Activated CD4-positive, alpha-beta T cell treated with anti-CD3 and anti-CD28 coated beads, Interleukin-2, amount 10 ng/mL, durations not matched to agents 7 days and 5 days (primary cell): ENCODE measurements at places on chromosomes 4 and X.

GRCh38 chr4:14853176-14853943 lies 148.9 kb upstream of the CPEB2 start:
- no peak for DNase-seq

DNA sequence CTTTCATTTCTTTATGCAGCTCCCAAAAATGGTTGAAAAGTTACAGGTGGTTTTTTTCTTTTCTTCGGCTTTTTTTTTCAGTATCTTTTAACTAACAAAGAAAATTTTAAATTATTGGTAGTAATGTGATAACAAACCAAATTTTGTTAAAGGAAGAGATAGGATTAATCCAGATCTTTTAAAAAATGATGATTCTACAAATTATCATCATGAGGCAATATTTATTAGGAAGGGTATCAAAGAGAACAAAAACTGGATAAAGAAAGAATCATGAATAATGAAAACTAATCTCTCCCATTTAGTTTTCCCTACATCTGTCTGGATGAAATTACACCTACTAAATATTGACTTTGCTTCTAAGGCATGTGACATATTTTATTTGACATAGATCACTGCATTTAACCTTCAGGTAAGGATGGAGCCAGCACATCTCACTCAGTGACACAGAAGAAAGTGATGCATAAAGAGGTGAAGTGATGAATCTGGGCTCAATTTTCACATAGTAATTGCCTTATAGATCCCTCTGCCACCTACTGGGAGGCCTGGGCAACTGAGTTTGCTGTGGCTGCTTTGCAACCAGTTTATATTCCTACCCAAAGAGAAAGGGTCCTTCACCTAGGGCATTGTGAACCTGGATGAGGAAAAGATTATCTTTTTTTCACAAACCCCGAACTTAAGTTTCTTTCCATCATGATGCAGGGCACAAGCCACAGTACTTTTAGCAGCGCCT lies 155.6 kb downstream of the HNRNPD start:
- peak; percentile 18 for DNase-seq

DNA sequence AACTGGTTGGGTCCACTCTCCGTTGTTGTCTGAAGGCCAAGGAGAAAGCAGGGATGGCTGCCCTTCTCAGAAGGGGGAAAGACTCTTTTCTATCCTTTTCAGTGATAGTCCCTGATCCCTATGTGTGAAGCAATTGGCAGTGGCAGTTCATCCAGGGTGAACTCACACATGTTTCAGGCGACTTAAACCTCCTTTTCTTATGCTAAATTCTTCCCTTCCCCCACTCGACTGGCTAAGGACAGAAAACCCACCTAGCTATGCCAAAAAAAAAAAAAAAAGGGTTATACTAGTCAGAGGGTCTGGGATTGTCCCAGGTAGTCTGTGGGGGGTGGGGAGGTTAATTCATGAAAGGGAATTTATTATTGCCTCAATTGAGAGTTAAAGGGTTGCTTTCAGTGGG lies 12.2 kb upstream of the ZNF280C start:
- no peak for DNase-seq

- DNase-seq = no peak
Measured at GRCh38 chrX:51824061-51824460, 69.4 kb upstream of the MAGED1 start.

- DNase-seq = no peak
Measured at GRCh38 chr4:156568041-156568440, 403.6 kb downstream of the PDGFC start.
